ENCODE measurements at places on chromosomes 2 and 18.

DNA sequence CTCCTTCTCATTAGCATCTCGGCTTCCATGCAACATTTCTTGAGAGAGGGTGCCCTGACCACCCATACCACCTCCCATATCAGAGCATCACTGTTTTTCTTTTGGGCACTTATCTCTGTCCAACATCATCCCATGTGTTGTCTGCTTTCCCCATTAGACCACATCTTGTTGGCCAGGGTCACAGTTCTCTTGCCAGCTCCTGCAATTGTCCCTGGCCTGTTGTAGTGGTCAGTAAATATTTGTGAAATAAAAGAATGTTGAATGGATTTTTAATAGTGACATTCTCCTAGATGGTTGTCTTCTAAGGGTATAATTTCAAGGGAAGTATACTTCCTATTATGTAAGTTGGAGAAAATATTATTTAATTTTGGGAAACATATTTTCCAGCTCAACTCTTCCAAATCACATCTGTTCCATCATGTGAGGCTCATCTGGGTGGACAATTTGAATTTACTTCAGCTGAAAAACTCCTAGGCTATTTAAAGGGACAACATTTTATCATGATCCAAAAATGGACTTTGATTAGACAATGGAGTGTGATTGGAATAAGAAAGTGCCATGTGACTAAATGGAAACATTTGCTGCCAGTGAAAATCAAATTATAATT is 83.0 kb downstream of the MOGAT1 start:
- DNase-seq = no peak

DNA sequence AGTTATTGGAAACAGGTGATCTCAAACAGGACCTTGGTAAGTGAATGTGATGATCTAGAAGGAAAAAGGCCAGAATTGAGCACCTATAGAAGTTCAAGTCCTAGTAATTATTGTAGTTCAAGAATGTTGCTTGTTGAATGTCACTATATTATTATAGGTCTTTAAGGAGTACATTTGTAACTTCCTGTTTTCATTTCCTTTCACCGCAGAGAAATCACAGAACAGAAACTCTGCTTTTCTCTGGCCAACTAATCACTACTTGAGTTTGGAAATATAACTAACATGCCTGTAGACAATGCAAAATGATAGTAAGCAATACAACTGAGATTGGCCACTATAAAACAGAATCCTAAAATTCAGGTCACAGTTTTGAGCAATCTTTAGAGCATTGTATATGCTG is 61.8 kb upstream of the EFEMP1 start:
- no peak for DNase-seq

DNA sequence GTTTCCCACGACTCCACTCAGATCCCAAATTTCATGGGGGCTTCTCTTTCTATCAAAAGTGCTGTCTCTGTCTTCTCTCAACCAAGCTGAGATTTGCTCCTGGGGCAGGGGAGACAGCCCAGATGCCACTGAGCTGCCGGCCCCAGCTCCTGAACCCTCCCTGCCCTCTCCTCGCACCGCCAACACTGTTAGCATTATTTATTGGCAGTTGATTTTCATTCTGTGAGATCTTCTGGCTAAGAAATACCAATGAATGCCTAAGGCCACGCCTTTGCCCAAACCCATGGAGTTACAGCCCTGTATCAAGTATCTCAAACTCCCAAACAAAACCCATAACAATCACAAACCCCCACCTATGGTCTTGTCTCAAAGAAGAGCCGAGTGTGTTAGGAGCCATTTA is 153.0 kb upstream of the TWIST2 start:
- DNase-seq = no peak

- DNase-seq = peak; percentile 38
Observed at GRCh38 chr2:168244318-168244717, 3.1 kb downstream of the STK39 start.

DNA sequence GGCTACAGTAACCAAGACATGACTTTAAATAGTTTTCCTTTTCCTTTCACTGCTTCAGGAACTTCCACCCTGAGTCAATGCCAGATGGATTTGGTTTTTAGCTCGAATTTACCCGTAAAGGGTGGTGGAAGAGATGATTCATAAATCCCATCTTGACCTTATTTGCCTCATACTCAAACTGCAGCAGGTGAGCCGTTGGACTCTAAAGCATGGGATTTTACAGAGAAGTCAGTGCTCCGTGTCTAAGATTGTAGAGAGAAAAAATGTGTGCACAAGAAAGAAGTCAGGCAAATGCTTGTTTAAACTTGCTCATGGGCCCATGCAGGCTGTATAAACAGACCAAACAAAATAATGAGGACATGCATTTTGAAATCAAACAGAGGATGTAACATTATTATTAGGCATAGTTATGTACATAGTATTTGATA is 369.7 kb upstream of the TRIB2 start:
- no peak for DNase-seq

- DNase-seq = no peak
Observed at GRCh38 chr2:197306024-197306695, 4.4 kb downstream of the ANKRD44 start.

GRCh38 chr2:67399831-67400489 is 2.8 kb downstream of the ETAA1 start:
- no peak for DNase-seq

- DNase-seq = no peak
Observed at GRCh38 chr2:238521870-238522269, 95.1 kb downstream of the ASB1 start.

DNA sequence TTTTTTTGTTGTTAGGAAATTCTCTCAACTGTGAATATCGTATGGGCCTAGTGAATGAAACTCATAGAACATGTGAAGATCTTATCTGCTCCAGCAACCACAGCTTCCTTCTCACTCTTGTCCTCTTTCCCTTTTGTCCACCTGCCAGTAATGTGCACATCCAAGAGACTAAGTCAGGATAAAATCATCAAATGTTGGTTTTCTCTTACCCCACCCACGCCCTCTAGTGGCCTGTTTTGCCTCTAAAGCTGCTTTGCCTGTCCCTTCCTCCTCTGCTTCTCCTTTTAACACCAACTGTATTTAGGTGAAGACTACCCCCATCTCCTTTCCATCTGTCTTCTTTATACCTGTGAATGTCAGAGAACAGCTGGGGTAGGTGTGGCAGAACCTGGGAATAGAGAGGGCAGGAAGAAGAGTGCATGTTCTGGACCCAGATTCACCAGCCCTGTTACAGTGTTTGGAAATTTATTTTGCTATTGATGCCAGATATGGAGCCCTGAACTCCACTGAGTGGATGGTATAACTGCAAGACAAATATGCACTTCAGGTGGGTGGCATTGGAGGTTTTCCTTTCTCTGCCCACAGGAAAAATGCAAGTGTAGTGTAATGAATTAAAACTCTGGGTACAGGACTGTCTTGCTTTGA is 8.4 kb upstream of the MGAT5 start:
- DNase-seq = peak; percentile 84

DNA sequence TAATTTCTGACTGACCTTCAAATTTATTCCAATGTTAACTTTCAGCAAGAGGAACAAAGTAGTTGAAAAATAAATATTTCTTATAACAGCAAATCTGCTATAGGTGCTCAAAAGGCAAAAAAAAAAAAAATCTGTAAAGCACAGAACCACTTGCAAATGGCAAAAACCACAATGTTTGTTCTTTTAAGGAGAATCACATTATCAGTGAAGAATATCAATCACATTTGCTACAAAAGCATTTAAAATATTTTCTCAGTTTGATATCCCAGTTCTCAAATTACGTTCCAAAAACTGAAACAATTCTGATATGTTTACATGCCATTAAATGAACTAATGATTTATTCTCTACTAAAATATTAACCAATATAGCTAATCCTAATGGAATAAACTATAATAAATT is 163.3 kb downstream of the METTL4 start:
- no peak for DNase-seq

- no peak for DNase-seq
Observed at GRCh38 chr2:152529420-152530115, 187.7 kb downstream of the PRPF40A start.

DNA sequence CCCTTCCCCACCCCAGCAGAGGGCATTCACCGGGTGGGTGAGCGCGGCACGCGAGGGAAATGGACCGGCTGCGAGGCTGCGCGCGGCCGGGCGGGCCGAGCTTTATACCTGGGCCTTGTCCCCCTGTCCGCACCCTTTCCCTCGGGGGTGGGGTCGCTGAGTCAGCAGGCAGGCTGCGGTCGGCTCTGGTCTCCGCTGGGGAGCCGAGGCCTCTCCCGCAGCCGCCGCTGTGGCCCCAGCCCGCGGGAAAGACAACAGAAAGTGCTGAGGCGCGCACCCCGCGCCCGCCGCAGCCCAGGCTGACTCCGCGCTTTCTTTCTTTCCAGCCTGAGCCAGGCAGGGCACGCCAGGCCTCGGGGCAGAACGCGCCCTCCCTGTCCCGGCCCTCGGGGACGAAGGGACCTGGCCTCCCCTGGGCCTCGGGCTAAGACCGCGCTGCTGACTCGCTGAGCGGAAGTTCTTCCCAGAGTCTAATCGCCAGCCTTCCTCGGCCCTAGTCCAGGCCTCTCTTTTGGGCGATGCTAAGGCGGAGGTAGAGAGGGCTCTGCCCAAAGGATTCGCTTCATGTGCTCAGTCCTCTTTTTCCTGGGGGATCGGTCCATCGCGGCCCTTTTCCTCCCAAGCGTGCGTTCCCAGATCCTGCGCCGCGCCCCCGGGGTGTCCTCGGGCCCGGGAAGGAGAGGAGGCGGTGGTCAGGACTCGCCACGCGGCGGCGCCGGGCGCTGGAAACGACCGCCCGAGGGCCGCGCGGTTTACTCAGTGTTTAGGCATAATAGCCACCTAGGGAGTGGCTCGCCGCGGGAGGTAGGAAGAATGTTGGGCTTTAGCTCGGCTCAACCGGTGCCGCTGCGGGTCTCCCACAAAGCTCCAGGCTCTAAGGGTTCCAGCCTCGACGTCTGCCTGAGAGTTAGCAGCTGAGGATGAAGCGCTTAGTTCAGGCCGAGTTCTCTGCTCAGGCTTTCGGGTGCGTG is at the start of gene CRYBA2:
TSS of gene CRYBA2 (minus strand) at position 78 of the 971 bp plus-strand sequence. CDS start 246 bp downstream, outside the sequence.
- DNase-seq = no peak

- DNase-seq = no peak
Observed at GRCh38 chr2:133602538-133602937, 34.3 kb upstream of the NCKAP5 start.

DNA sequence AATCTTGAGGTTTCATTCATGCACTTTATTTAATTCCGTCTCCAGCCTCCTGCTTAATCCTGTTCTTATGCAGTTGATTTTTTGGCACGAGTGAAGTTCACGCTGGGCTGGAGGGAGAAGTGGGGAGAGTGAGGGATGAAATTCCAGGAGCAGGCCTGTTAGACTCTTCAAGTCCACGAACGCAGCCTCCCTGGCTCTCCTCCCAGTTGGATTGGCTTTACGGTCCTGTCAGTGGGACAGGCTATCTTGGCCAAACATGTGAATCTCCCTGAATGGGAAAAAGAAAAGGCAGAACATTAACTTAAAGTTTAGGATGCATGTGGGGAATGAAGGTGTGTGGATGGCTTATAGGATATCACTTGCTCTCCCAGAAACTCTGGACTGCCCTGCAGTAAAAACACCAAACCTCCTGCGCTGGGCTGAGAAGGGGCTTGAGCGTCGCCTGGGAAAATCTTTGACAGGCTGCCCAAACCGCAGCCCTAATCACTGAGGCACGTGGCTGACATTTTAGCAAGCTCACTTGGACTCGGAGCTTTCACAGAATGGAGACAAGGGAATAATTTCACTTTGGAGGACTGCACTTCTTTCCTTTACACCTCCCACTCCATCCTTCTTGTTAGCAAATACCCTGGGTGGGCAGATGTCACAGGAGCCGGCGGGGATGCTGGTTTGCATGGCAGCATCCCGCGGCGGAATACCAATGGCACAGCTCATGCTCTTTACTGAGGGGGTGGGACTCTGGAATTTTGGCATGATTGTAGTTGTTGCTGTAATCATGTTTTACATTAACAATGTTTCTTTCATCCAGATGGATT is 93.9 kb downstream of the ACKR3 start:
- no peak for DNase-seq

- no peak for DNase-seq
Observed at GRCh38 chr18:8942909-8943545, 159.5 kb upstream of the NDUFV2 start.

GRCh38 chr18:4241090-4241617 is 214.0 kb downstream of the DLGAP1 start:
- DNase-seq = no peak

DNA sequence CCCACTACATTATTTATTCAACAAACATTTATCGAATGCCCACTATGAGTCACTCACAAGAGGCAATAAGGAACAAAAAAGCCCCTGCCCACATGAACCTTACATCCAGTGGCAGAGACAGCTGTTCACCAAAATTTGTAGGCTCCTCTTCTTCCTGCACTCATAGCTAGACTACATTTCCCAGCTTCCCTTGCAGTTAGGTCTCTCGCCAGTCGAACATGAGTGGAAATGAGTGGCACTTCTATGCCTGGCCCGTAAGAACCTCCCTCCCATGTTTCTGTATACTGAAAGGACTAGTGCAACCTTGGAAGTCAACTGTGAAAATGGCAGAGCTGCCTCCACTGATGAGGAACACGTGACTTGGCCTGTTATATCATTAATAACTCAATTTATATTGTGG is 19.4 kb upstream of the NCOA1 start:
- DNase-seq = no peak

DNA sequence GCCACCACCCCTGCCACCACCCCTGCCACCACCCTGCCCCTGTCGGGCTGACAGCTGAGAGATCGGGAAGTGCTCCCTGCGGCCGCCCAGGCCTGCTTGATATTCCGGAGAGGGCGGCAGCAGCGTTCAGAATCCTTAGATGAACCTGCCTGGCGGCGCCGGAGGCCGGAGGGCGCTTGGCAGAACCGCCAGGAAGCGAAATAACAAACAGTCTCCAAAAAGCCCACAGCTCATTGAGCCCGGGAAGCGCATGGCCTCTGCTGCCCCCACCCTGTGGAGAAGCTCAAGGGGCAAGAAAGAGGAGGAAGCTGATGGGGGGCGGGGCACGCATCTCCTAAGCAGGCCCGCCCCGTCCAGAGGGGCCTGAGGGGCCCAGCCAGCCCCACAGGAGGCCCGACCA is 92.2 kb upstream of the MBOAT2 start:
- no peak for DNase-seq

DNA sequence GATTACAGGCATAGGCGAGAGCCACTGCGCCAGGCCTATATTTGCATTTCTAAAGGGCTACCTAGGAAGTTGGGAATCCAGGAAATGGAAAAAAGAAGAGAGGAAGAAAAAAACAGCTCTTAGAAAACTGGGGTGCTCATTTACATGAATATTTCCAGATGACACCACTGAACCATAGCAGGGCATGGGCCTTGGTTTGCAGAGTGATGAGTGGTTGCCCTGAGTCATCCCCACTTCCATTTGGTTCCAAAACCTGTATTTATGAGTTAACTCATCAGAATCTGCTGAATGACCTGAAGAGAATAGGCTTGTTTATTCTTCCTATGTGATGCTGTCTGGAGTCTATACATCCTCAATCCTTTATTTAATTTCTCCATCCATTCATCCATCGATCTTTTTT is 36.2 kb downstream of the EHD3 start:
- DNase-seq = no peak

DNA sequence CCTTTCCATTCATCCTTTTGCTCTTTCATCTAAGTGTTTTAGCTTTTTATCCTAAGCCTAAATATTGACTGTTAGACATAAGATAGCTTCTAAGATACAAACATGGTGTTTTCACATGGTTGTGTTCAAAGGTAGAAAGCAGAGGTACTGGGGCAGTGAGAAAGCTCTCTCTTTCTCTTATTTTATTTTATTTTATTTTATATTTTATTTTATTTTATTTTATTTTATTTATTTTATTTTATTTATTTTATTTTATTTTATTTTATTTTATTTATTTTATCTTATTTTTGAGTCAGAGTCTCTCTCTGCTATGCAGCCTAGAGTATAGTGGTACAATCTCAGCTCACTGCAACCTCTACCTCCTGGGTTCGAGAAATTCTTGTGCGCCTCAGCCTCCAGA is 287.2 kb downstream of the IKZF2 start:
- DNase-seq = no peak

Data from stimulated activated naive CD8-positive, alpha-beta T cell treated with anti-CD3 and anti-CD28 coated beads, Interleukin-15, Interleukin-2, amounts not matched to agents 100 U/mL and 50 U/mL, for 24 hours (primary cell).